ENCODE measurements at places on chromosomes 2 and 18.
A peak's percentile ranks its signal among the peaks of the same experiment; 100 is the strongest.

DNA sequence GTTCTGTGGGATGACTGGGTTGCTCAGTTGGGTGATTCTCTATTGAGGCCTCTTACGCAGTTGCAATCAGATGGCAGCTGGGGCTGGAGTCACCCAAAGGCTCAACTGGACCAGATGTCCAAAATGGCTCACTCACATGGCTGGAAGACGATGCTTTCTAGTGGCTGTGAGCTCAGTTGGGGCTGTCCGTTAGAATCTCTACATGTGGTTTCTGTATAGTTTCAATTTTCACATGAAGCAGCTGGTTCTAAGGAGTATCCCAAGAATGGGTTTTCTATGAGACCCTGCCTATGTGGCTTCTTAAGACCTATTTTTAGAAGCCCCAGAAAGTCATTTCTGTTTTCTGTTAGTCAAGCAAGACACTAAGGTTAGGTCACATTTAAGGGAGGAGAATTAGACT lies 4.4 kb downstream of the XRCC5 start:
- DNase-seq, result peak; percentile 45

DNA sequence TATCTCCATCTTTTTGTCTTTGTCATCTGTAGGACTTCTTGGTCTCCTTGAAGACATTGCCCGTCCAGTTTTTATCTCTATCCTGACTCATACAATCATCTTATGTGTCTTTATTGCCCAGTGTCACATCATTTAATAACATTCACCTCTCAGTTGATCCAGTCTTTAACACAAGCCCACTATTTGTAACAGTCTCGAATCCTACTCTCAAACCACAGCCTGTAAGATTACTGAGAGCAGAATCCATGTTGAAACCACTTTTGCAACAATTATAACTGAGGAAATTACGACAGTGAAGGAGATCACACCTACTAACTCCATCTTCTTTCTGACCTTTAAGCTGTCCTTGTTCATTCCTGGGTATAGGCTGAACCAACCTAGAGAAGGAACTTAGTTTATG lies 1206.0 kb upstream of the ZEB2 start:
- no peak for DNase-seq

- DNase-seq, result peak; percentile 66
Observed at GRCh38 chr18:62347089-62347506, 22.0 kb downstream of the TNFRSF11A start.

DNA sequence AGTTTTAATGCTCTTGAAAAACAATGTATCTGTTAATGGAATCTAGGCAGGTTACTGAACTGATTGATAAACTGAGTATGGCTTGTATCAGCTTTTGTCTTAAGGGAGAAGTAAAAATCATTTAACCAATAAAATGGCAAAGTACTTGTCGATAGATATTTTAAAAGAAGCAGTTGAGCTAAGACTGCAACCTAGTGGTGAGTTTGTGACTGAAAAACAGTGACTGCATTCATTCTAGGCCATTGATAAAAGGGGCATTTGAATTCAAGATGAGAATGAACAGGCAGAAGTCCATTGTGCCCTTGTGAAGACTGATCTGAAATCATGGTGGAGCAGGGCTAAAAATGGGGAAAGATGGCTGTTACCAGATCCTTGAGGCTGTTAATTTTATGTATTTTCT lies 59.4 kb upstream of the MSTN start:
- no peak for DNase-seq

- DNase-seq, result no peak
Observed at GRCh38 chr18:3121259-3121658, 98.5 kb downstream of the MYOM1 start.

- DNase-seq, result no peak
Observed at GRCh38 chr18:13415736-13416135, 197.2 kb downstream of the LDLRAD4 start.

- DNase-seq, result no peak
Observed at GRCh38 chr2:95719473-95720060, 127.8 kb downstream of the TRIM43 start.

GRCh38 chr2:208069186-208069585 lies 43.9 kb upstream of the PLEKHM3 start:
- no peak for DNase-seq

DNA sequence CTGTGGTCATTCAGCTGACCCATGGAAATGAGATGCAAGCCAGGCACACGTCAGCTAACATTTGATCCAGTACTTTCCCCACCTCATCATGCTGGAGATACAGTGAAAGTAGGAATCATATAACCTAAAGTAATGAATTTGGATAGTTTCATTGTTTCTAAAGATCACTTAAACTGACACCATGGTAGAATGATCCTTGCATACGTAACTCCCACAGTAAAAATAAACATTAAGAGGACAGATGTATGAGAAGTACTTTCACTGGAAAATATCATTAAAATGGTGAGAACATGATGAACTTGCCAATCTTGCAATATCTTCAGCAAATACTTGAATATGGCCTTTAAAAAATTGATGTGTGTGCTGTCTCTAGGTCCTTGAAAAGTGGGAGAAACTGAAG lies 85.4 kb downstream of the MAIP1 start:
- no peak for DNase-seq

DNA sequence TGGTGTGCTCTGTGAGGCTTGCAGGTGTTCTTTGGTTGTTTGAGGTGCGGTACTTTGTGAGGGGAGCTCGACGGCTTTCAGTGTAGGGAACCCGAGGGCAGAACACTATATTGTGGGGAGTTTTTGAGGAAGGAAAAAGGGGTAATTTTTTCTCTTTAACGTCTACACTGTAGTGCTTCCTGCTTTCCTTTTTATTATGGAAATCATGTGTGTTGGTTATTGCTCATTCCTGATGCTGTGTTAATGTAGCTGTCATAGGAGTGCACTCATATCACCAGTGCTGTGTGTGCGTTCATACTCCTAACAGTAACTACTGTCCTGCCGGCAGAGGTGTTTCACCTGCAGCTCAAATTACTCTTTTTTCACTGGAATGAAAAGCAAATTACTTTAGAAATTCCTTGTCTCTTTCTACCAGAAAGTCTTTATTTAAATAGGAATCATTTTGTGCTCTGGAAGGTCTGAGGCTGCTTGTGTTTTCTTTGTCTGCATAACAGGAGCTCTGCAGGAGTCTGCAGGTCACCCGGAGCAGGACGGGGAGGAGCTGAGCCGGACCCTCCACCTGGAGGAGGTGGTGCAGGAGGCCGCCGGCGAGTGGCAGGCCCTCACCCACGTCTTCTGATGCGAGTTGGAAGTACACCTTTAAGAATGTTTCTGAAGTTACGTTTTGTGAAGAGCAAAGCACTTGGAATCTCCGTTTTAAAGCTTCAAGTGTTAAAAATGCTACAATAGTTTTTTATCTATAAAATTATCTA lies 145.5 kb downstream of the ZNF236 start:
- DNase-seq, result no peak

- DNase-seq, result no peak
Observed at GRCh38 chr2:232700154-232700553, 3.0 kb downstream of the GIGYF2 start.

DNA sequence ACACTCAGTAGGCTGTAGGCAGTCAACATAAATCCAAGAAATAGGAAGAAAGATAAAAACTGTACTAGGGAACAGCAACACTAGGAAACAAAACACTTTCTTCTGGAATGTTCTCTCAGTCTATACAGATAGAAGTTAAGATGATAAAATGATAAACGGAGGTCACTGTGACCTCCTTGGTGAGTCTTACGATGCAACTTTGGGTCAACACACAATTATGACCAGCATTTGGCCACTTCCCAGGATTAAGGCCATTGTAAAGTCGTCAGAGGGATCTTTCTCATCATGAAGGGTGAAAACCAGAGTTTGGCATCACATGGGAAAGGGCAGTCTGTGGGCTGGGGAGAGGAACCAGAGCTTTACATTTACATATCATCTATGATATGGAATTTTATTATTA lies 33.4 kb downstream of the LAMA3 start:
- DNase-seq, result no peak

DNA sequence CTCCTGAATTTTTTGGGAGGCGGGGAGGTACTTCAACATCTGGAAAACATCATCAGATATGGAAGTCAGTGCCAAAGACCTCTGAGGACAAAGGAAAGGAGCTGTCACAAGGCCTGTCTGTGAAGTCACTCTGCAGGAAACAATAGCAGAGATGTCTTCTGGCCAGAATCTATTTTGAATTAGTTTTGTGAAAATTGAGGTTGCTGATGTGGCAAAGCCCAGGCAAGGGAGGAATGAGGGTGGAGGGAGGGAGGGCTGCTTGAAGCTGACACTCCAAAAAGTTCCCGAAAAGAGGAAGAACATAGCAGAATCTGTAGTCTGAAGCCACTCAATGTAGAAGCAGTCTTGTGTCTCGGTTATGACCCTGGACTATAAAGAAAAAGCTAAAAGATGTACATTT lies 151.1 kb upstream of the LHCGR start:
- DNase-seq, result no peak

GRCh38 chr18:34773961-34774766 lies 64.1 kb downstream of the DTNA start:
- no peak for DNase-seq

GRCh38 chr2:231576465-231576864 lies 16.2 kb upstream of the TEX44 start:
- no peak for DNase-seq

GRCh38 chr18:74544898-74545297 lies 10.6 kb downstream of the CNDP1 start:
- DNase-seq, result no peak

DNA sequence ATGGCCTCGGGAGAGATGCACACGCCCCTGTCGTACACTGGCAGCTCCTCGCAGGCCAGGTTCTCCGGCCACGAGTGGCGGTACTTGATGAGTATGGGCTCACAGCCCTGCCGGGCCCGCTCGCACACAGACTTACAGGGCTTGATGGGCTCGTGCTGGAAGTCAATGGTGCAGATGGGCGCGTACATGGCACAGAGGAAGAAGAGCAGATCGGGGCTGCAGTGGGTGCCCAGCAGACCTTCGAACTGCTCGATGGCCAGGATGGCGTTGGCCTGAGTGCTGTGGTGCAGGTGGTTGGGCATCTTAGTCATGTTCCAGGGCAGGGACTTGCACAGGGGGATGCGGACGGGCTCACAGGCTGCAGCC lies 359 bp downstream of the FRZB start:
- no peak for DNase-seq

- DNase-seq, result no peak
Observed at GRCh38 chr2:71126957-71127356, 3.1 kb downstream of the MCEE start.

DNA sequence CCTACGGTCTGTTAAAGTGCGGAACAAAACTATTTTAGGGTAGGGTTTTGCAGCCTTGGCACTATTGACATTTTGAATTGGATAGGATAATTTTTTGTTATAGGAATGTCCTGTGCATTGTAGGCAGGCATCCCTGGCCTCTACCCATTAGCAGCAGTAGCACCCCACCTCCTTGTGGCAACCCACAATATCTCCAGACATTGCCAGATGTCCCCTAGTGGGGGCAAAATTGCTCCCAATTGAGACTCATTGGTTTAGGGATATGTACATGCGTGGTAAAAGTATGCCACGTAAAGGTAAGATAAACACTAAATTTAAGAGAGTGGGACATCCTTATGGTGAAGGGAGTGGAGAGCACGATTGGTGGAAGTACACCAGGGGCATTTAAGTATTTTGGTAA lies 4.6 kb downstream of the MIB1 start:
- DNase-seq, result no peak

- no peak for DNase-seq
Observed at GRCh38 chr2:149899390-149899789, 311.8 kb upstream of the MMADHC start.

DNA sequence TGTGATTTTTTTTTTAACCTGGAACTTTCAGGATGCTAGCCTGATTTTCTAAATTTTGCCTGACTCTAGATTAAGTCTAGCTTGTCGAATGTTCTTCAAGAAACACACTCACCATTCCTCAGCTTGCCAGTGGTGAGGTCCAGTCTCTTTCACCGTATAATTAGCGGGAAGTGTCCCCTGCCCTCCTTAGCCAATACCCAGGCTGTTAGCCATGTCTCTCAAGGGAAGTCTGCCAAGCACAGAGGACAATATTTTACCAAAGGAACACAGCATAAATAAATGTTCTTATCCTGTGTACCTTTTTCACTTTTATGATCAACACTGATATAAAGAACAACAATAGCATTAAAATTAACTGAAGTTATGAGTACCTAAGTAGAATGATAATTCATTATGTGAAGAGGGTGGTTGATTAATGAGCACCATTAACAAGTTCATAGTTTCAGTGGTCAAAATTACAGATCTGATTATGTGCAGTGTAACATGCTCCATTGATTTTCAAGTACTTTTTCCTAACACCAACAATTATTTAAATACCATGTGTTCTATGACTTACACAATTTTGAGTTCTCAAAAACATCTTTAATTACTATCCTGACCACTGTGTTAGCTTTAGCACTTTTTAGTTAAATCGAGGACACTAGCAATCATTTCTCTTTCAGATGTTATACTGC lies 445.8 kb upstream of the RAB12 start:
- no peak for DNase-seq

- no peak for DNase-seq
Observed at GRCh38 chr2:41707790-41708451, 339.9 kb upstream of the PKDCC start.

- no peak for DNase-seq
Observed at GRCh38 chr18:33232318-33232626, 208.2 kb downstream of the CCDC178 start.

GRCh38 chr2:160168878-160169277 lies 31.2 kb downstream of the ITGB6 start:
- DNase-seq, result no peak

DNA sequence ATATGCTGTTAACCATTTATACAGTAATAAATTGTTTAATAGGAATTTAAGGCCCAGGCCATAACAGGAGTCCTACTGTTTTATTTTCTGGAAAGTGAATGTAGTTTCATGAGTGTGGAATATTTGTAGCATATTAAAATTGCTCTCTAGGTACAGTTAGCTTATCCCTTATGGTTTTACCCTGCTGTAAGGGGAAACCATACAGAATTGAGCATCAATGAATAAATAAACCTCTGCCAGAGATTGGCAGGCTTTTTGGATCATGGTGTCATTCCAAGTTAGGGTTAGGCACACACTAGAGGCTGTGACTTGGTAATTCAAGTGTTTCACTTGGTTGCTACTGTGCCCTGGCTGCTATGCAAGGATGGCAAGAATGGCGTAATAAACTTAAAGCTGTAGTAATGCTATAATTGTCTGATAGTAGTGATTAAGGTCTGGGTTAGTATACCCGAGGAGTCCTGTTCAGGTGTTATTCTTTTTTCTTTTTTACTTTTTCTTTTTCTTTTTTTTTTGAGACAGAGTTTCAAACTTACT lies 30.4 kb downstream of the BMPR2 start:
- no peak for DNase-seq

GRCh38 chr2:217832987-217833386 lies 169.8 kb downstream of the TNS1 start:
- no peak for DNase-seq

DNA sequence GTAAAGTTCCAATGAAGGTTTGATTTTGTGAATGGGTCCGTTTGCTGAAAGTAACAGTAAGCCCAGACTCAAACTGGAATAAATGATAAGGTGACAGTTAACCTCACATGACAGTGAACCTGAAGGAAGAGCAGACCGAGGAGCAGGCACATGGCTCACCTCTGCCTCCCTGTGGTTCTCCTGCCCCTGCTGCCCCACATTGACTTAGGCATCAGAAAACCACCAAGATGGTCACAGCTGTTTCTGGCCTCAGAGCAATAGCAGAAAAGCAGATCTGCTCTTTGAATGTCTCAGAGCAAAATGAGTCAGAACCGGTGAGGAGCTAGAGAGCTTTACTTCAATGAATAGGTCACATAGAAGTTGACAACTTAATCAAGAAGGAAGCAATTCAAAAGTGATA lies 487.6 kb downstream of the METTL4 start:
- DNase-seq, result peak; percentile 20

GRCh38 chr18:3526421-3527354 lies 76.7 kb downstream of the TGIF1 start:
- no peak for DNase-seq

Measured in activated CD4-positive, alpha-beta T cell treated with anti-CD3 and anti-CD28 coated beads, Interleukin-2, amount 50 U/mL, for 16 hours (primary cell).